ENCODE measurements at places on chromosomes 5 and 9.

GRCh38 chr9:88387552-88388202 lies 567 bp upstream of the SPIN1 start:
- DNase-seq: no peak

DNA sequence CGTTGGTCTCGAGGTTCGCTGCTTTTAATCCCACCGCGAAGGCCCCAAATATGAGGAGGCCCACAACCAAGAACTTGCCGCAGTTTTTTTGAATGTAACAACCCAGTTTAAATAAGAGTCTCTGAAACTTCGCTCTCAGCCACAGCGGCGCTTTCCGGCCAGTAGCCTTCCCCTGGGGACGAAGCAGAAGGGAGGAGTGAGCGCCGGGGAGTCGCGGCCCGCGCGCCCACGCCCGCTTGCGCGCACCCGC lies 10.4 kb downstream of the PTCH1 start:
- no peak for DNase-seq

- no peak for DNase-seq
These were observed 68.4 kb downstream of the RAD23B start for GRCh38 chr9:107351382-107352045.

DNA sequence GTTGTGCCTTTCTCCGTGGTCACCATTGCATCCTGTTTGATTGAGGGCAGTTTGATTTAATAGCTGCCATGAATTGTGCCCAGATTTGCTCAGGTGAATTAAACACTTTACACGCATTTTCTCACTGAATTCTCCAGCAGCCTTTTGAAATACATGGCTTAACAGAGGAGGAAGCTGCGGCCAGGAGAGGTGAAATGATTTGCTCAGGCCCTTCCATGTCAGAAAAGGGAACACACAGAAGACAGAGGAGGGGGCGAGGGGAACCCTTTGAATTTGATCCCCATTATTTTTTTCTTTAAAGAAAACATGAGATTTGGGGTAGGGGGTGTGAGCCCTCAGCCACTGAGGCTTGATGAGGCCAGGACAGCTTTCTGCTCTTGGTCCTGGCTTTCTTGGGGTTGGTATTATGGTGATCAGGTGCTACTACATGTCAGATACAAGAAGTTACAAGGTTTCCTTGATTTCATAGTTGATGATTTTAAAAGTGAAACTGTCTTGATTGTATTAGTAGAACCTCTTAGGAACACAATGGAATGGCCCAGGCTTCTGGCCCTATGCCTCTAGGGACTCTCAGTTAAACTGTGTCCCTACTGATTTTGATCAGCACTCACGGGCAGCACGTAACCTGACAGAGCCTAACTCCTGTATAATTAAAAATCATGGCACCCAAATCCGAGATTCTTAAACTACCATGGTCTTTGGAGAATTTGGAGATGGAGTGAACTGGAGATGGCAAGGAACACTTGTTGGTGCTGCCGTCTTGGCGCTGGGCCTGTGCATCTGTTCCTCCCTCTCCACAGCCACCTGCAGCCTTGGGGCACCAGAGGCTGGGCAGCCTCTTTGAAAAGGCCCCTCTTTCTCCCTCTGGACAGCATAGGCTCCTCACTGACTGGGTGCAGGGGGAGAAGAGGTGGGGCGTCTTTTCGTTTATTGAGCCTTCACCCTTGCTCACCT lies 107.9 kb downstream of the TRIO start:
- DNase-seq: no peak

DNA sequence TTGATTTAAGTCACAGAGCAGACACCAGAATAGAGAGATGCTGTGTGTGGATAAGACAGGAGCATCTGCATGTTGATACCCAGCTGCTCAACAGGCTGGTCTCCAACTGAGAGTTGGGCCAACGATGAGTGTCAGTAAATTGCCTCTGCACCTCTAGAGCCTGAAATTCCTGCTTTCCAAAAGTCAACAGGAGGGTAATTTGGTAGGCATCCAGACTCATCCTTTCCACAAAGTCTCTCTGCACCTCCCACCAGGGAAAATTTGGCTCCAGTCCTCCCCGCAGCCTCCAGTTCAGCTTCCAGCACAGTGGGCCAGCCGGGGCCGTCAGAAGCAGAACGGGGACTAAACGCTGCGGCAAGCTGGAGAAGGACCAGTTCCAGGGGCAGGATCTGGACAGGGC lies 136.9 kb downstream of the RFK start:
- no peak for DNase-seq

DNA sequence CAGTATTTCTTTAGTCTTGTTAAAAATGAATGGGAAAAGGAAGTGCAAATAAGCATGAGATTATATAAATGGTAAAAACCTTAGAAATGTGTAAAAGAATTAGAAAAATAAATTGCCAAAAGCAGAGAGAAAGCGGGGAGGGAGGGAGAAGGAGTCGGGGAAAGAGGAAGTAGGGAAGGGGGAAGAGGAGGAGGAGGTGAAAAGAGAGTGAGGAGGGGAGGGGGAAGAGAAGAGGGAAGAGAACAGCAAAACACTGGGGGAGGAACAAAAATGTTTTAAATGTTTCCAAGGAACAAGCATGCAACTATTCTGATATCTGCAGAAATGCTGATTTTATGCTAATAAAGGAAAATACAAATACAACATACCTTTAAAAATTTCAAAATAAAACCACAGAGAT lies 317.5 kb downstream of the PIK3R1 start:
- no peak for DNase-seq

DNA sequence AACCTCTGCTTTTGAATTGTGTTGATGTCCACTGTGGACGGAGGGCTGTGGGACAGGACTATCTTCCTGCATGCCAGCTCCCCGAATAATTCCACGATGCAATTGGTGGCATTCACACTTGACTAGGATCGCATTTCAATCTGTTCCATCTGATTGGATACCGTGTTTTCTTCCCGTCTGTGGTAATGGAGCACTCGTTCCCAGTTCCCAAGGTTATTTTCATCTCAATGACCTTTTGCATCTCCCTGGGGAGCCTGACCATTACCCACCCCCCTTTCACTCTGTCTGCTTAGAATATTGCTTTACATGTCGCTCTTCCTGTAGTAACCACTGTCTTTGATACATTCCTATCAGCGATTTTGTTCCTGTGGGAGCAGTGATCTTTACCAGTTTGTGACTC lies 402.2 kb upstream of the WWC1 start:
- no peak for DNase-seq

GRCh38 chr5:78521455-78521854 lies 127.1 kb downstream of the LHFPL2 start:
- no peak for DNase-seq

- DNase-seq: no peak
These were observed 59.2 kb downstream of the OTULIN start for GRCh38 chr5:14723701-14724132.

DNA sequence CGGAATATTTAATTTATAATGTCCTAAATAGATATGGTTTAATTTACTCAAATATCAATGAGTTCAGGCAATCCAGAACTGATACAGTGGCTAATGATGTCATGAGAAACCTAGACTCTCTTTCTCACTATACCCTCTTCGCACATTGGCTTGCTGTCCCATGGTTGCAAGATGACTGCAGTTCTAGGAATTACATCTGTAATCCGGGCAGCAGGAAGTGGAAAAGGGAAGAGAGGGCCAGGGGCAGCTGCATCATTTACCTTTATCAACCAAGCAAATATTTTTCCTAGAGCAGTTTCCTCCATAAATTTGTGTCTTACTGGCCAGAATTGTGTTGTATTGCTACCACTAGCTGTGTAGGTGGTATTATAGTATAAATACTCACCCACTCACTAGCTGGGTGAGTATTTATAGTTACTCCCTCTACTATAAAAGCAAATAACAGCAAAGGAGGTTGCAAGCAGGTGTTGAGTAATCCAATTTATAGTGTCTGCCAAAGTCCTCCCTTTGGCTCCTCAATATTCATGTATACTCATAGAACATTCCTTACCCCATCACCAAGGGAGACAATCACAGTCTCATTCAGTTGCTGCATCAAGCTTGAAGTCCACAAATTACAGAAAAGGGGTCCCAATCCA lies 168.8 kb downstream of the DROSHA start:
- no peak for DNase-seq

DNA sequence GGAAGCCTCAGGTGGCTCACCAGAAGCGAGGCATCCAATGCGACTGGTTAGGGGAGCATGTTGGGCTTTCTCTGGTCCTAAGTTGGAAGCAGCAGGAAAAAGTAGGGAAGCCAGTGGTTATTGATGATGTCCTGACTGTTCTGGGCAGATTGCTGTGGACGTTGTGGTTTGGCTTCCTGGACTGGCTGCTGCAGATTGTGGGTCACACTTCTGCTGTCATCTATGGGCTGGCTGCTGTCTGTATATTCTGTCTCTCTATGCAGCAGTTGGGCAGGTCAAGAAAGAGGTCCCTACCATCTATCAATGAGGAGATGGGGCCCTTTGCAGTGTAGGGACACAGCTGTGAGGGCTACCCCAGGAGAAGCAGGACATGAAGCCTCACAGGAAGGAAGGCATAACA lies 13.5 kb upstream of the MARCHF6 start:
- DNase-seq: no peak

DNA sequence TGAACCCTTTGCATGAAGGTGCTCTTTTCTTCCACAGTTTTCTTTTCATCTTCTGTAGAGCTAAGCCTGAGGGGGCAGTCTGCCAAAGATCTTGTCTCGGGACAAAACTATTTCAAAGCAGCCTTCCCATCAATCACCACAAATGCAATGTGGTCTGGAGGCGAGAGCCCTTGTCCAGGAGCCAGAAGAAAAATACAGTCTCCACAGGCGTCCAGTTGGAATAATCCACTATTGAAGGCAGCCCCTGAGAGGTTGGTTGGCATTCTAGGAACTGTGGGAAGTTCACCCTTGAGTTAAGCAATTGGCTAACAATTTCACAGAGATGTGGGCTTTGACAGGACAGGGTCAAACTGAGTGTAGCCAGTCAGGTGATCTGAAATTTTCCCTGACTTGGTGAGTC lies 72.0 kb downstream of the SEMA6A start:
- no peak for DNase-seq

DNA sequence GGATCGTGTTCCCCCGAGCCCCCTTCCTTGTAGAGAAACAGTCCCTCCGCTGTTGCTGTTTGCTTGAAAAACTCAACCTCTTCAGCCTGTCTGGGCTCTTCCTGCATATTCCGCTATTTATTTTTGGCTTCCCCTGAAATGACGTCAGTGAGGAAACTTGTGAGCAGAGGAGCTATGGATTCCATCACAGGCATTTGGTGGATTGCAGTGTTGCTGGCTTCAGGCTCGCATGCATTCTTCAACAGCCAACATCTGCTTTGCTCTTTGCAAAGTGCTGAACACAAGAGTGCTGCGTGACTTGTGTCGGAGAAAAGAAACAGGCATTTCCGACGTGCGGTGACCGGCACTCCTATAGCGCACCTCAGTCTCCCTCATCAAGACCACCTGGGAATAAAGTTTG lies 232.7 kb downstream of the RFK start:
- no peak for DNase-seq

DNA sequence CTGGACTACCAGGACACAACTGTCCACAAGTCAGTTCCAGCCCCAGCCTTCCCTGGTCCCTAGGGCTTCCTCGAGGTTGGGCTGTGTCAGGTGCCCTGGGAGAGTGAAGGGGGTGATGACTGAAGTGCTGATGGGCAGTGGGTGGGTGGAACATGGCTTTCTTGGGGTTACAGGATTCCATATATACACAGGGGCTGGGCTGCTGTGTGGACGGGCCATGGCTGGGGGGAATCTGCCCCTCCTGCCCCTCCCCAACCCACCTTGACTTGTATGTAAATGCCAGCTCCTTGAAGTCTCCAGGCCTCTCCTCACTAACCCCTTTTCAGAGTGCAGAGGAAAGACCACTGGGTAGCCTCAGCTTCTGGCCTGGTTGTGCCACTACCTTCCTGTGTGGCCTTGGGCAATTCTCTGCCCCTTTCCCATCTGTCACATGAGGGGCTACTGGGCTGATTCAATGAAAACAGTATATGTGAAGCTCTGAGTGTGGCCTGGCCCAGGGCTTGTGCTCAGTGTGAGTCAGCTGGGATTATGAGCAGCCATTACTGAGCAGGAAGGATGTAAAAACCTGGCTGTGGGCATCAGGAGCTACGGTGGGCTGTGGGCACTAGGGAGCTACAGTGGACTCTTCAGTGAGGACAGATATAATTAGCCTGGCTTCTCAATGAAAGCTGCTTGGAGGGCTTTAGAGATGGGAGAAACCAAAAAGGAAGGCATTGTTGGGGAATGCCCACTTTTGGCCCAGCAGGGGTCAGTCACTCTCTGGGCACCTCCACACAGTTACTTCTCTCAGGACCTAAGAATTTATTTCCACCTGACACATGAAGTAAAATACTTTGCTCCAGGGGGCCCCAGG lies 23.3 kb downstream of the PITX1 start:
- DNase-seq: no peak

- no peak for DNase-seq
These were observed 21.6 kb downstream of the ANKS6 start for GRCh38 chr9:98774746-98775145.

GRCh38 chr5:81778642-81779041 lies 27.7 kb upstream of the SSBP2 start:
- no peak for DNase-seq

DNA sequence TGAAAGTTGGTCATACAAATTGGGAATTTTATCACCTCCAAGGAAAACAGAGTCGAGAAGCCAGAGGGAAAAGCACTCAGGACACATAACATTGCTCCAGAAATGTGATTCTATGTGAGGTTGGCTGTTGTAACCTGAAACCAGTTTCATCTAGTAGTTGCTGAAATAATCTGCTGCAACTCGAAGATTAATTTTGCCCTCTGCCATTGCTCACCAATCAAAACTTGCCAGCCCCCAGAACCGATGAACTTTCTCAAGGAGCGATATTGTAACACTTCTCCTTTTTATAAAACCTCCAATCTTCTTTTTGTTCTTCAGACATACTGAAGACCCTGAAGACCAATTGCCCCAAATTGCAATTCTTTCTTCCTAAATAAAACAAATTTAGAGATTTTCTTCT lies 31.1 kb downstream of the C5orf58 start:
- DNase-seq: no peak

- no peak for DNase-seq
These were observed 96.7 kb upstream of the MEF2C start for GRCh38 chr5:88979726-88980125.

DNA sequence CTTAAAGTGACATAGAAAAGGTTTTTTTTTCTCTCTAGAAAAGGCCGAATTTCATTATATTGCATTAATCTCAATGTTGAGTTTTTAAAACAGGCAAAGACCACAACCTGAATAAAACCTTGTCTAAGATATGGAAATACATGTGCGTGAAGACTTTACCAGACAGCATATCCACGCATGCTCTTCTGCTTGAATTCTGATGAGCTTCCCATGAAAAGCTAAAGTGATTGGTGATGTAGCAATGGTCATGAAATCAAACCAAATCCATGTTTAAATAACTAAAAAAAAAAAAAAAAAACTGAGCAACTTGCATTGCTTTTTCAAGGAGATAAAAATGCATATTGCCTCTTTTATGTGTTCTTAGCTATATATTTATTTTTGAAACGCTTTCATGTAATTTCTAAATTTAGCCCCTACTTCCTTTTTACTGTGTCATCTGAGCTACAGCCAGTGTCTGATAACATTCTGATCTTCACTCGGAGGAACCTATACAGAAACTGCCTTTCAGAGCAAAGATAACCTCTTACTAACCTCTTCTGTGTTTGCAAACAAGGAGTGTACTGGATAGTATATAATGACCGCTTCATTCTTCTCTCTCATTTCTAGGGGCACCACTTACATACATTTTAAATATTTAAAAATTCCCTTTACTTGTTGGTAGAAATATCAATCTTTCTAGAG lies 179.1 kb upstream of the GNA14 start:
- no peak for DNase-seq

GRCh38 chr5:179242676-179243075 lies 102.6 kb downstream of the ADAMTS2 start:
- DNase-seq: no peak
